Stimulated activated CD4-positive, alpha-beta T cell treated with anti-CD3 and anti-CD28 coated beads, TNF-alpha, amount 100 ng/mL, for 48 hours (primary cell): ENCODE measurements at places on chromosomes 2 and 18.

DNA sequence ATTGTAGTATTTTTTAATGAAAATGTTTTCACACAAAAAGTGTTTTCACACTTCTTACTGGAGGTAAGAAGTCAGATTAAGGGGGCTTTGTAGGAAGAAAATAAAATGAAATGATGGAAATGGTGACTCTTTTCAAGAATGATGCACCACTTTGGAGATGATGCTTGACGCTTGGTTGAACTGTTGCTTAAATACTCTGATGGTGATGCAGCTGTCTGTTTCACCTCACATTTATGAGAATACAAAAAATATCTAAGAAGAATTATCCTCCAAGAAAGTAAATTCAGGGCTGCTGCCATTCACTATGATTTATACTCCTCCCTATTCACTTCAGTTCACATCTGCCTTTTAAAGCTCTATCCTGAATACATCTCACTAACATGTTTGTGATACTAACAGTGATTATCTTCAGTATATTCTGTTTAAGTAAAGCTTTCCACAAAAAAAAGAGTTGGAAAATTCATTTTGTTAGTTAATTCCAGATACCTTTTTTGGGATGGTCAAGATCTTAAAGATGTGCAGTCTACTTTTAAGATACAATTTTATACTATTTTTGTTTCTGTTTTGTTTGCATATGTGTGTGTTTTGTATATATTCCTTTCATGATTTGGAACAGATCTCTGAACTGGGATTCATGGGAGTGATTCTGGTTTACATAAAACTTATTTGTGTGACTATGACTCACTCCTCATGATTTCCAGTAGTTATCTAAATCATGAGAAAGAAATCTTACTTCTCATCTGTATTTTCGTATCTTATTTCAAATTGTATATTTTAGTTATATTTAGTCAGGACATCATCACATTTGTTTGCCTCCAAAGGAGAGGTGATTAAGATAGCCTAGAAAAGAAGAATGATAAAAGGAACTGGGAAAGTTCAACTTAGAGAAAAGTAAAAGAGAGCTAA lies 53.1 kb downstream of the SLC39A10 start:
- no peak for DNase-seq

DNA sequence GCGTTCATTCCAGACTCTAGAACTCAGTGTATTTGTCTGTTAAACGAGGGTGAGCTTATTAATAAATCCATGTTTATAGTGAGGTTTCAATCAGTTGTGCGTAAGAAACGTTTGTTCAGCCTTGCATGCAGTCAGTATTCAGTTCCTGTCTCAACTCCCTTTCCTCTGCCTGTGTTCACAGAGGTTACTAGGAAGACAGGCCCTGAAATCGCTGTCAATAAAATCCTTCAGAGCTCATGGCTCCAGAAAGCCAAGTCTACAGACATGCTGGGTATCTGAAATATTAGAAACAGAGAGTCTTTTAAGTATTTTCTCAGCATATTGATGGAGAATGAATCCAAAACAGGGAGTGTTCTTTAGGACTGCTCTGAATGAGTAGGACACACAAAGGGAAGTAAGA lies 75.4 kb downstream of the KLF7 start:
- DNase-seq, result no peak

- DNase-seq, result no peak
Observed at GRCh38 chr2:230459216-230459615, 43.2 kb downstream of the SP100 start.

DNA sequence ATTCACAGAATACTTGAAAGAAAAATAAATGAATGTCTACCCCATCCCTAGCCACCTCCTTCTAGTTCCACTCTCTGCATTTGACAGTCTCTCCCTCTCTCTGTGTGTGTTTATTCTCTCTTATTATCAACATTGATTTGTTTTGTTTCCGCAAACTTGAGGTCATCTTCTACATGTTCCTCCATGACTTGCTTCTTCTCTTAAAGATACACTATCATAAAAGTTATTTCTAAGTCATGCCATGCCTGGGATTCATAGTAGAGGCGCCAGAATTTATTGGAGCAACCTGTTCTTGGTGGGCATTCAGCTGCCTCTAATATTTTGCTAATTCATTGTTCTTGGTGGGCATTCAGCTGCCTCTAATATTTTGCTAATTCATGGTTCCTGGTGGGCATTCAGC lies 58.9 kb upstream of the SMAD7 start:
- no peak for DNase-seq

DNA sequence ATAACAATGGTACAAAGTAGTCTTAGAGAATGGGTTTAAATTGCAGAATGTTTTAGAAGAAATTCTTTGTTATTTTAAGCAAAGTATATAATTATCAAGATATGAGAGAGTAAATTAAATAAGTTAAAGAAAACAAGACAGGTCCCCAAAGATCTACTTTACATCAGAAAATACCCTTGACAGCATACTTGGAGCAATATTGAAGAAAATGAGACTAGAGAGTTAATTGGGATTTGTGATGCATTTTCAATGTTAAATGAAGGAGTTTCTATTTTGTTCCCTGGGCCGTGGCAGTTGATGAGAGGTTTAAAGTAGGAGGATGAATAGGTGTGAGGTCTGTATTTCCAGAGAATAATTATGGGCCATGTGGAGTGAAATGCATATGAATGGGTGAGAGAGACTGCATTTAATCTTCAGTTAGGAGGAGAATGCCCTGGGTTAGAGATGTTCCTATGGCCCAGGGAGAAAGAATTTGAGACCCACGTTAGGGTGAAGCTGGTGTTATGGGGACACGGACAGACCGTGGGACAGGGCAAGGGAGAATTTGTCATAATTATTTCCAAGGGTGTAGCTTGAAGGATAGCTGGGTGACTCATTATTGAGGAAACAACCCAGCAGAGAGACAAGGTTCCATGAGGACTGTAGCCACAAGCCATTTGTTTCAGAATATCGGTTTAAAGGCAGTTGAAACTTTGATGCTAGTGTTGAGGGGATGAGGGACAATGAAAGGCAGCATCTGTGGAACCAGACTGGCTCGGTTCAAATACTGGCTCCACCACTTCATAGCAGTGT lies 22.7 kb downstream of the MGAT5 start:
- DNase-seq, result no peak

DNA sequence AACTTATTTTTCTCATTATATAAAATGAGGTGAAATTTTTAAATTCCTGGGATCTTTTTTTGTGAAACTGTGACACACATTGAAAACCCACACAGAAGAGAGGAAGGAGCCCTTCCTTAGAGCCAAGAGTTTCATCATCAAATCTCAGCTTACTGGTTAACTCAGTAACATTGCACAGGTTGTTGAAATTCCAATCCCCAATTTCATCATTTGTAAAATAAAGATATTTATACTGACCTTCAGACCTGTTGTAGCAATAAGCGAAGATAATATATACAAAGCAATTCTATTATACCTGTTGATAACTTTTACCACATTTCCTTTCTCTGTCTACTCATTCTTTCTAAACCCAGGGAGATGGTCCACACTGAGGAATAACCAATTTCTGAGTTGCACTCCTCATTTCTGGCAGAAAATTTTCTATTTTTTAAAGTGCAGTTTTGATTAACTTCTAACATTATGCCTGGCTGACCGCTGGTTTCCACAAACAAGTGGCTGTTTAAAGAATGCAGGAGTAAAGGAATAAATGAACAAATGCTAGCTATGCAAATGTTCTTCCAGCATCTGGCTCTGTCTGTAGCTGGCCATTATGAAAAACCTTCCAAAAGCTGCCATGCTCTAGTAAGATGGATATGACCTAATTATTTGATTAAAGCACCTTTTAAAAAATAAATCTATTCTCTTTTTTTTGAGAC lies 105.7 kb upstream of the LINC00305 start:
- no peak for DNase-seq

GRCh38 chr2:104473546-104473945 lies 380.4 kb upstream of the POU3F3 start:
- DNase-seq, result no peak

DNA sequence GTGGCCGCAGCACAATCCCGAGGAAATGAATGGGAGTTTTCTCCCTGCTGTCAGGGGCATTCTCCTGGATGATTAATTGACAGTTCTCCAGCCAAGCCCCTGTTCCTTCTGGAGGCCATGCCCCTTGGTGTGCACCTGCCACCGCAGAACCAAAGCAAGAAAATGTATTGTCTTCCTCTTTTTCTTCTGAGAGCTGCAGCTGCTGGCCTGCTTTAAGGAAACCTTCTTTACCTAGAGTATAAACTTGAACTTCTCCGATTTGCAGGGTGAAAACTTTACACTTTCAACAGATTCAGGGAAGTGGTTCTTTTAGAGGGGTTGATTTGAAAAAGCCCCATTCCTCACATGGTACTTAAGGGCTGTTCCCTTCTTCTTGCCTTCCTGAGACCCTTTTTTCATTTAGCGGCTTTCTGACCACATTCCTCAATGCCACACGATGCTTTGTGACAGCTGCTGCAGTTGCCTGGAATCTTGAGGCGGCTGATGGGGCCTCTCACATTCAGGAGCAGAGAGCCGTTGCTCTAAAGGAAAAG lies 402.8 kb downstream of the TXNL1 start:
- no peak for DNase-seq

DNA sequence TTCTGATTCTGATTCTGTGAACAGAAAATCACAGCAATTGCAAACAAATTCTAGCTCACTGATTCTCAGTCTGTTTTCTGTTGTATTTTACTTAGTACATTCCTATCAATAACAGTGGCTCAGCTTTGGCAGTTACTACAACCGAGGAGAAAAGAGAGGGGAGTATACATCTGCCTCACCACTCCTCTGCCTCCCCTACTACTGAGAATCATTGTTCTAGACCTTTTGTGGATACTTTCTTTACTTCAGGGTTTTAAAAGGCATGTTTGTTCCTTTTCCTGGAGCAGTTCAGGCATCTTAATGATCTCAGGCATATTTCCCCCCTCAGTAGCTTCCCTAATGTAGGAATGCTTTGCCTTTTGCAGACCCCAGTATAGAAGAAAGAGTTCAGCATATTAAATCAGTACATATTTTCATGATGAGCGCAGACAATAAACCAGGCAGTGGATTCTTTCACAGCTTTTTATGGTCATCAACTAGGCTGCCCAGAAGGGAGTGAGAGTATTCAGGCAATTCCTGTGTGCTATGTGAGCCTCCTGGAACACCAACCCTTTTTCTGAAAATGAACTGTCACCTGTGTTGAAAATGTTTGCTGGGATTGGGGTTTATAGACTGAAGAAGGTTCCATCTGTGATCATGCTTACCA lies 10.3 kb downstream of the STAMBP start:
- no peak for DNase-seq

GRCh38 chr2:133411101-133411500 lies 157.2 kb downstream of the NCKAP5 start:
- DNase-seq, result no peak
